ENCODE measurements at places on chromosomes 7 and 10.

- peak; percentile 29 for DNase-seq
- no peaks in the 10 kb centered on the region for H3K27me3 ChIP-seq
- peaks cover 63% of the 10 kb centered on the region for H3K4me1 ChIP-seq
- H3K27ac ChIP-seq, result peak overlapping the region; percentile 86
- H3K36me3 ChIP-seq, result peaks cover 8% of the 10 kb centered on the region
Observed at GRCh38 chr7:158827411-158828132, 1.7 kb downstream of the ESYT2 start.

GRCh38 chr10:113493195-113493594 lies 59.7 kb upstream of the HABP2 start:
- no peak overlapping the region for H3K27ac ChIP-seq
- H3K36me3 ChIP-seq, result no peaks in the 10 kb centered on the region
- DNase-seq, result no peak
- no peak overlapping the region for H3K4me3 ChIP-seq

GRCh38 chr7:136114966-136115762 lies 138.0 kb upstream of the MTPN start:
- H3K27ac ChIP-seq, result no peak overlapping the region
- DNase-seq, result peak; percentile 41
- H3K4me1 ChIP-seq, result no peaks in the 10 kb centered on the region
- no peaks in the 10 kb centered on the region for H3K36me3 ChIP-seq
- H3K4me3 ChIP-seq, result no peak overlapping the region
- no peaks in the 10 kb centered on the region for H3K27me3 ChIP-seq

DNA sequence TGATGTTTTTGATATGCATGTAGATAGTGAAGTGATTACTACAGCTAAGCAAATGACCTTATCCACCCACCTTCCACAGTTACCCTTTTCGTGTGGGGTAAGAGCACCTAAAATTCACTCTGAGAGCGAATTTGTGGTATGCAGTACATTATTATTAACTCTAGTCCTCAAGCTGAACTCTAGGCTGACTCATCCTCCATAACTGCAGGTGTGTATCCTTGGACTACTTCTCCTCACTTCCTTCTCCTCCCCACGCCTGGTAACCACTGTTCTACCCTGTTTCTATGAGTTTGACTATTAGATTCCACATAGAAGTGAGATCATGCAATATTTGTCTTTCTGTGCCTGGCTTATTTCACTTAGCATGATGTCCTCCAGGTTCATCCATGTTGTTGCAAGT lies 484.6 kb downstream of the GATA3 start:
- no peaks in the 10 kb centered on the region for H3K27me3 ChIP-seq
- no peak overlapping the region for H3K4me3 ChIP-seq
- H3K4me1 ChIP-seq, result peaks cover 15% of the 10 kb centered on the region
- no peak for DNase-seq

DNA sequence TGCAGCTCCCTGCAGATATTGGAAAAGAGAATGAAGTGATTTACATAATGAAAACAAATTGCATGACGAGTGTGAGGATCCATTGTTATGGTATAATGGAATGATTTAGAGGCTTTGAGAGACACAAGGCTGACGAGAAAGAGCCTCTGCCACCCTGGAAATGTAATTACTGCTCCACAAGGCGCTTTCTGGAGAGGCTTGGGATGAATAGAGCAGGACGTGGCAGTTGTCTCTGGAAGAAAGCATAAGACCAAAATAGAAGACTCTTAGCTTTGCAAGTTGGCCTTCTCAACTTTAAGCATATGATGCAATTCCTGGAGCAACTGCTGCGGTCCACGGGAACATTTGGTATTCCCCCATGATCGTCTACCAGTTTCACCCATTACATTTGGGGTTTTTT lies 181.9 kb upstream of the TCF7L2 start:
- no peak overlapping the region for H3K27ac ChIP-seq
- no peaks in the 10 kb centered on the region for H3K36me3 ChIP-seq
- no peak overlapping the region for H3K4me3 ChIP-seq
- no peaks in the 10 kb centered on the region for H3K27me3 ChIP-seq

DNA sequence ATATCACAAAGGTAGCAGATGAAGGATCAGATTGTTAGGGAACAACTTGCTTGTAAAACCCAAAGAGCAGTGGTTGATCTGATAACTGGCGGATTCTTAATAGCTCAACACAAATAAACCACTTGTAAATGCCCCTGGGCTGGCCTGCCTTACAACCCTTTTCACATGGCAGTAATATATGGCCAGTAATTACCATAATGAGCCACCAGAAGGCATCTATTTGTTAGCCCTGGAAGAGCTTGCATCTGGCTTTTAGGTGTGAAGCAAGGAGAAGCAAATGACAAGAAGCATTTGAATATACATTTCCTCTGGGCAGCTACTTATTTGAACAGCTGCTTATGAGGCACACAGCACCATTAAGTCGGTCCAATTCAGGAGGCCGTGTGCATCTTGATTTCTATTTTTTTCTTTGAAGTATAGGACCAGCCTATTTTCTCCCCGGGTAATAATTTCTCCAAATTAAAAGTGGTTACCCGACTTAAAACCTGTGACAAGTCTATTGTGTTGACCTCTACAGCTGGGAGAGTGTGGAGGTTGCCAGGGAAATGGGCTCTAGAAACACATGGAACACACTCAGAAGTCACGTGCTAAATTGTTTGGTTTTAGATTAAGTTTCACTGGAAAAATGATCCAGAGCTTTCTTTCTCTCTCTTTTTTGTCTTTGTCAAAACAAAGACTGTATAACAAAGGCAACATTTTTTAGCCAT lies 113.4 kb downstream of the SEM1 start:
- no peaks in the 10 kb centered on the region for H3K36me3 ChIP-seq
- H3K27me3 ChIP-seq, result no peaks in the 10 kb centered on the region
- no peak overlapping the region for H3K4me3 ChIP-seq
- no peak for DNase-seq

GRCh38 chr7:85392789-85393188 lies 205.9 kb upstream of the SEMA3D start:
- no peak overlapping the region for H3K27ac ChIP-seq
- no peak overlapping the region for H3K4me3 ChIP-seq
- no peak for DNase-seq
- H3K27me3 ChIP-seq, result no peaks in the 10 kb centered on the region
- H3K36me3 ChIP-seq, result no peaks in the 10 kb centered on the region

DNA sequence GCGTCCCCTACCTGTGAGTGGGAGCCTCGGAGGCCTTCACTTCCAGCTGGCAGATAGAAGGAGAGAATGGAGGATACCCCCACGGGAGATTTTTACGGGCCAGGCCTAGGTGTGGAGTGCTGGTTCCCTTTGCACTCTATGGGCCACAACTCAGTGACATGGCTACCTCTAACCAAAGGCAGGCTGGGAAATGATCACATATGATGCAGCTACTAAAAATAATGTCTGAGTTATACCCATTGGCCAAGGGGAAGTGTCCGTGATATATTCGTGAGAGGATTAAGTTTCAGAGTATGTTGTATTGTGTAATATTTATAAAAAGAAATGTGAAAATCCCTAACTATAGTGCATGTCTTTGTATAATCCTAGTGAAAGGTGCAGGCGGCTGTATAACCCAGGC lies 13.5 kb upstream of the HIPK2 start:
- H3K4me1 ChIP-seq, result no peaks in the 10 kb centered on the region
- H3K27me3 ChIP-seq, result peaks cover 5% of the 10 kb centered on the region
- H3K27ac ChIP-seq, result no peak overlapping the region

DNA sequence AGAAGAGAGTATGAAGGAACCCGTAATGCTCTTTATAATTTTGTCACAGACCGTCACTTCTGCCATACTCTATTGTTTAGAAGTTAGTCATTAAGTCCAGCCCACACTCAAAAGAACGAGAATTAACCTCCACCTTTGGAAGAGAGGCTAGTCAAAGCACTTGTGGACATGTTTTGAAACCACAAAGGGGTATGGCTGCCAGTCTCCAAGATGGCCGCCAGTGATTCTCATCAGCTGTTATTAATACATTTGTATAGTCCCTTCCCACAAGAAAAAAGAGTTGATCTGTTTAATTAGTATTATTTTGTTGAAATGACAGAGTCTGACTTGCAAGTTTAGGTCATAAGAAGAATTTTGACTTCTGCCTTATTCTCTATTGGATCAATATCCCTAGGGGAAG lies 23.2 kb upstream of the VOPP1 start:
- DNase-seq, result no peak
- no peaks in the 10 kb centered on the region for H3K4me1 ChIP-seq
- no peak overlapping the region for H3K27ac ChIP-seq
- H3K36me3 ChIP-seq, result no peaks in the 10 kb centered on the region

DNA sequence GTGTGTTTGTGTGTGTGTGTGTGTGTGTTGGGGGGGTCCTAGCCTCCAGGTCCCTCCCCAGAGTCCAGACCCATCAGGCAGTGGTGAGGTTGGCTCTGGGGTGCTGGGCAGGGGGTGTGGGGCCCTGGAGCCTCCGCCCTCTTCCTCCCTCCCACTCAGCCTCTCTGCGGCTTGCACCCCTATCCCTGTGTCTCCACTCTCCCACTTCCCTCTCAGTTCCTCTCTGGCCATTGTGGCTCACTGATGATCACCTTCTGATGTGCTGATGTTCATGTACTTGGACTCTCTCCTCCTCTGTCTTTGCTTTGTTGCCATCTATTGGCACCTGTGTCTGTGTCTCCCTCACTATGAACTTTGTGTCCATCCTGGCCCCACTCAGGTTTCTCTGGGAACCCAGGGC lies 298.7 kb downstream of the ZEB1 start:
- no peaks in the 10 kb centered on the region for H3K36me3 ChIP-seq
- no peaks in the 10 kb centered on the region for H3K4me1 ChIP-seq
- H3K27me3 ChIP-seq, result no peaks in the 10 kb centered on the region
- DNase-seq, result no peak
- no peak overlapping the region for H3K4me3 ChIP-seq
- no peak overlapping the region for H3K27ac ChIP-seq

- no peaks in the 10 kb centered on the region for H3K36me3 ChIP-seq
- H3K4me3 ChIP-seq, result no peak overlapping the region
- no peaks in the 10 kb centered on the region for H3K27me3 ChIP-seq
- DNase-seq, result no peak
- H3K27ac ChIP-seq, result no peak overlapping the region
- H3K4me1 ChIP-seq, result no peaks in the 10 kb centered on the region
Observed at GRCh38 chr7:42154173-42154572, 82.8 kb downstream of the GLI3 start.

- no peaks in the 10 kb centered on the region for H3K27me3 ChIP-seq
- H3K4me1 ChIP-seq, result no peaks in the 10 kb centered on the region
- H3K27ac ChIP-seq, result no peak overlapping the region
- H3K4me3 ChIP-seq, result no peak overlapping the region
- DNase-seq, result no peak
Observed at GRCh38 chr7:47681249-47681810, 99.4 kb upstream of the TNS3 start.

DNA sequence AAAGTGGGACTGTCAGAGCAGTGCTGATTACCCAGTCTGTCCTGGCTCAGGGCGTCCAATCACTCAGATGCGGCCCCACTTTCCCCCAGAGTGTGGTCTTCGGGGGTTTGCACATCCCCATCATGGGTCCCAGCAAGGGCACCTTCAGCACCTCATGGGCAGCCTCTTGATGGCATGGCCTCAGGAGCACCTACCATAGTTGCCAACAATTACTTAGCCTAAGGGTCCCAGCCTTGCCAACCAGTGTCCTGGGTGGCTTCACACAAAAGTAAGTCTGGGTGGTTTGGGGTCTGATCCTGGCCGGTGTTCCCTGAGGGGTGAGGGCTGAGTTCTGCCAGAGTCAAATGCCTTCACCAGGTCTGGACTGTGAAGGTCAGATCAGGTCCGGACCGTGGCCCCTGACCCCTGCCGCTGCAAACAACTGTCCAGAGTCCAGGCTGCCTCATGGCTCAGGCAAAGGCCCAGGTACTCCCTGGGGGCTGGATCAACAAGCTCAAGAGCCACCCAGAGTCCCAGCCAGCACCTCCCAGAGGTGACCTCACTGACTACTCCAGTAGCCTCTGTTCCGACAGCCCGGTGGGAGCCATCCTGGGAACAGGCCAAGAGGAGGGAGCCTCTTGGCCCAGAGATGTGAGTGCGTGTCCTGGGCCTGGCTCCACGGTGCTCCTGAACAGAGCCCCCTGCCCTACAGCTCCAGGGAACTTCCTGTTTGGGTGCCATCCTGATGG lies 6.2 kb upstream of the MARVELD1 start:
- no peak overlapping the region for H3K4me3 ChIP-seq
- no peak for DNase-seq
- no peaks in the 10 kb centered on the region for H3K4me1 ChIP-seq
- H3K27ac ChIP-seq, result no peak overlapping the region

GRCh38 chr7:118053353-118053752 lies 130.6 kb upstream of the LSM8 start:
- no peak for DNase-seq
- H3K27ac ChIP-seq, result no peak overlapping the region
- H3K4me3 ChIP-seq, result no peak overlapping the region

GRCh38 chr10:96369890-96370583 lies 11.2 kb upstream of the OPALIN start:
- no peak overlapping the region for H3K4me3 ChIP-seq
- no peaks in the 10 kb centered on the region for H3K36me3 ChIP-seq
- H3K4me1 ChIP-seq, result peaks cover 4% of the 10 kb centered on the region
- DNase-seq, result no peak
- H3K27me3 ChIP-seq, result no peaks in the 10 kb centered on the region
- no peak overlapping the region for H3K27ac ChIP-seq
